A549 treated with Hydrocortisone at 1 μM for 4 hours (cell line): ENCODE measurements at places on chromosomes 3 and 15. TPM values are rescaled to one million over a fixed set of nuclear protein-coding genes. Genes with fewer than 3 reads are reported as not detected.

NOP10 gene
- 454 to 578 TPM (median 540 TPM) in 5 replicates for total RNA-seq

FANCD2OS gene
- not detected in 5 replicates for total RNA-seq

NLGN1 gene
- total RNA-seq, result not detected in 5 replicates

ZNF502 gene
- total RNA-seq, result 1.5 to 2.3 TPM (median 1.6 TPM) in 5 replicates

VEPH1 gene
- total RNA-seq, result 0.25 to 0.70 TPM (median 0.51 TPM) in 5 replicates

ACAN gene
- 0.51 to 1.2 TPM (median 0.93 TPM) in 5 replicates for total RNA-seq

AP3B2 gene
- total RNA-seq, result 0.61 to 1.0 TPM (median 0.82 TPM) in 5 replicates

ANKRD63 gene
- 0.24 to 0.59 TPM (median 0.35 TPM) in 5 replicates for total RNA-seq

SACM1L gene
- total RNA-seq, result 12.9 to 18.0 TPM (median 15.5 TPM) in 5 replicates

SGO1 gene
- total RNA-seq, result 13.2 to 19.3 TPM (median 15.4 TPM) in 5 replicates

FOXL2 gene
- 3.3 to 5.0 TPM (median 4.3 TPM) in 5 replicates for total RNA-seq

ARNT2 gene
- 14.7 to 17.4 TPM (median 15.8 TPM) in 5 replicates for total RNA-seq

RASL12 gene
- 0.07 to 0.16 TPM (median 0.15 TPM) in 5 replicates for total RNA-seq

HIGD2B gene
- not detected in 5 replicates for total RNA-seq

CLRN1 gene
- not detected in 5 replicates for total RNA-seq

NANOGP8 gene
- total RNA-seq, result not detected in 5 replicates

GPR160 gene
- 1.4 to 1.9 TPM (median 1.6 TPM) in 5 replicates for total RNA-seq

TMEM212 gene
- not detected in 5 replicates for total RNA-seq

ELL3 gene
- 0.82 to 2.2 TPM (median 1.2 TPM) in 5 replicates for total RNA-seq

IL17RD gene
- 0.54 to 1.4 TPM (median 1.1 TPM) in 5 replicates for total RNA-seq

CMTM8 gene
- total RNA-seq, result 9.8 to 13.3 TPM (median 12.0 TPM) in 5 replicates

ACKR4 gene
- total RNA-seq, result not detected in 5 replicates

SPRED1 gene
- 7.6 to 9.6 TPM (median 8.2 TPM) in 5 replicates for total RNA-seq

EIF4G1 gene
- total RNA-seq, result 248 to 307 TPM (median 264 TPM) in 5 replicates

DPH6 gene
- 12.7 to 16.2 TPM (median 13.4 TPM) in 5 replicates for total RNA-seq

TBC1D23 gene
- 11.0 to 15.0 TPM (median 12.9 TPM) in 5 replicates for total RNA-seq

SLC22A13 gene
- 0.05 to 0.06 TPM in 2 of 5 replicates, not detected in the others for total RNA-seq

PARP15 gene
- total RNA-seq, result not detected in 5 replicates

CACNA2D3 gene
- 0.16 to 0.30 TPM (median 0.21 TPM) in 5 replicates for total RNA-seq

TERC gene
- 0.91 TPM in 1 of 5 replicates, not detected in the others for total RNA-seq

PBRM1 gene
- total RNA-seq, result 9.5 to 17.9 TPM (median 15.1 TPM) in 5 replicates

TMEM87A gene
- total RNA-seq, result 26.0 to 39.0 TPM (median 26.6 TPM) in 5 replicates

MYZAP gene
- 1.1 to 1.3 TPM (median 1.2 TPM) in 5 replicates for total RNA-seq

HGD gene
- 16.4 to 23.7 TPM (median 21.8 TPM) in 5 replicates for total RNA-seq

CCDC39 gene
- total RNA-seq, result not detected in 5 replicates

TRAIP gene
- total RNA-seq, result 10.8 to 14.1 TPM (median 13.6 TPM) in 5 replicates

ST3GAL6 gene
- total RNA-seq, result 0.55 to 1.8 TPM (median 1.2 TPM) in 5 replicates

FGD5 gene
- 0.01 to 0.05 TPM (median 0.03 TPM) in 3 of 5 replicates, not detected in the others for total RNA-seq

TRIM42 gene
- total RNA-seq, result not detected in 5 replicates

LRRC2 gene
- 0.02 TPM in 1 of 5 replicates, not detected in the others for total RNA-seq

KCNMB3 gene
- total RNA-seq, result 1.1 to 1.8 TPM (median 1.4 TPM) in 5 replicates

ZKSCAN7 gene
- not detected in 5 replicates for total RNA-seq

RBMS3 gene
- total RNA-seq, result 0.55 to 0.90 TPM (median 0.83 TPM) in 5 replicates

GOLGA8T gene
- total RNA-seq, result 0.91 to 1.7 TPM (median 1.6 TPM) in 5 replicates

SNX22 gene
- 0.75 to 1.3 TPM (median 1.3 TPM) in 5 replicates for total RNA-seq

SKOR1 gene
- total RNA-seq, result 0.02 to 0.07 TPM (median 0.05 TPM) in 5 replicates

SV2B gene
- 0.05 to 0.14 TPM (median 0.08 TPM) in 5 replicates for total RNA-seq

RAB27A gene
- 8.8 to 12.1 TPM (median 12.0 TPM) in 5 replicates for total RNA-seq

CHRNA7 gene
- 3.4 to 5.2 TPM (median 3.8 TPM) in 5 replicates for total RNA-seq

SLC22A14 gene
- 0.05 to 0.06 TPM (median 0.06 TPM) in 4 of 5 replicates, not detected in the other for total RNA-seq

CA12 gene
- total RNA-seq, result 166 to 192 TPM (median 183 TPM) in 5 replicates

ZNF860 gene
- total RNA-seq, result 1.1 to 1.6 TPM (median 1.4 TPM) in 5 replicates

CASR gene
- not detected in 5 replicates for total RNA-seq
